ENCODE measurements at places on chromosomes 6 and 20. TPM values are rescaled to one million over a fixed set of nuclear protein-coding genes. Genes with fewer than 3 reads are reported as not detected.

DNA sequence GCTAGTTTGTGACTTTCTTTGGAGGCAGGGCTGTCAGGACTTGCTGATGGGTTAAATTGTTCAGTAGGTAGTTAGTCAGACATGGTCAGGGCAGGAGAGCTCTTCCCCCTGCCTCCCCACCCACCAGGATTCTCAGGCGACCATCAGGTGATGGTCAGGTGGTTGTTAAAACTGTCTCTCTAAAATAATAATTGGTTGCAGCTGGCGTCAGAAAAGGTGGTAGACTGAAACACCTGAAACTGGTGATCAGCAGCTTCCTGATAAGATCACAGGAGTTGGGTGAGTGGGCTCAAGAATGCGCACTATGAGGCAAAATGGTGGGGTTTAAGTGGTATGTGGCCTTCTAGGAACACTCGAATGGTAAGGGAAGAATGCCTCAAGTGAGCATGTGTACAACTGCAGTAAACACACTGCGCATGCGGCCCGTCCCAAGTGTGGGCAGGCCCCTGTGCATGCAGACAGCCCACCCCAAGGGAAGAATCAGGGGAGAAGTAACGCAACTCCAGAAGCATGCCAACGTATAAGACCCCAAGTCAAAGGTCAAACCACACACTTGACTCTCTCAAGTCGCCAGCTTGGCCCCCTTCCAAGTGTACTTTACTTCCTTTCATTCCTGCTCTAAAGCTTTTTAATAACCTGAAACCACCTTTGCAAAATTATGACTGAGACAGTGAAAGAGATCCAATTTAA, 7.9 kb upstream of the BLCAP start:
- DNase-seq: no peak

DNA sequence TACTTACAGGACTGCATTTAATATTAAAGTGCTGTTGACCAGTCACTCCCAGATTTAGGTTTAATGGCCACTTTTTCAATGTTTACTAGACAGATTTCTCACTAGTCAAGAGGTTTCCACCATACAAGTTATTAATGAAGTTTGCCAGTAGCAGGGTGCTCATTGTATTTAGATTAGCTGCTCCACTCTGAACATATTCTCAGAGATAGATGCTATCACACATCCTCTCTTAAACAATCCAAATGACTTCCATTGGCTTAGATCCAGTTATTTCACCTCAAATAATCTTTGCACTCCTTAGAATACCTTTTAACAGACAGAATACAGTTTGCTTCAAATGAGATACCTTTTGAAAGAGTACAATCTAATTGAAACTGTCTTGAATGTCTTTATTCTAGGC, 276.1 kb downstream of the HDGFL1 start:
- DNase-seq: no peak

Gene CLVS2
- not detected for total RNA-seq

DNA sequence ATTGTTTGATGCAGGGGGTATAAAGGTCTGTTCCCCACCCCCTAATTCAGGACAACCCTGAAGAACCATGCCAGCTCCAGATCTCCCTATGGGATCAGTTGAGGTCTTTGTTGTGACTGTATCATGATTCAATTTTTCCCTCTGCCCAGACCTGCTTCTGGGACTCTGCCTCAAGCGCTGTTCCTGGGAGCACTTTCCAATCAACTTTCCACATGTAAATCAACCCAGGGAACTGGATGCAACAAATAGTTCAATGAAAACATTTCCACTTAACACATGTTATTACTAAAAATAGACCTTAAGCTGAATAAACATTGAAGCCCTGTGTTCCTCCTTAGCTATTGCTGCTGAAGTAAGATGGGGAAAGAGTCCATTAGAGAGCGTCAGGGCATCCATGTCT, 139.5 kb downstream of the C6orf58 start:
- DNase-seq: no peak

- peak; percentile 41 for DNase-seq
Measured at GRCh38 chr20:44701118-44701857, 13.9 kb upstream of the CCN5 start.

DNA sequence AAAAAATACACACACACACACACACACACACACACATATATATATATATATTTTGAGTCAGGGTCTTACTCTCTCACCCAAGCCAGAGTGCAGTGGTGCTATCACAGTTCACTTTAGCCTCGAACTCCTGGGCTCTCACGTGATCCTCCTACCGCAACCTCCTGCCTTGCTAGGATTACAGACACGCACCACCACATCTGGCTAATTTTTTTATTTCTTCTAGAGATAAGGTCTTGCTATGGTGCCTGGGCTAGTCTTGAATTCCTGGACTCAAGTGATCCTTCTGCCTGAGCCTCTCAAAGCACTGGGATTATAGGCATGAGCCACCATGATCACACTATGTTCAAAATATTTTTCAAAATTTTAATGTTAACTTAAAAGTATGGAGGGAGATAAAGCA, 43.5 kb downstream of the NUP153 start:
- DNase-seq: no peak

- DNase-seq: peak; percentile 19
Measured at GRCh38 chr20:33291830-33292355, 8.9 kb downstream of the BPIFB1 start.

GRCh38 chr6:7106215-7106751, 1.5 kb upstream of the RREB1 start:
- DNase-seq: no peak

DNA sequence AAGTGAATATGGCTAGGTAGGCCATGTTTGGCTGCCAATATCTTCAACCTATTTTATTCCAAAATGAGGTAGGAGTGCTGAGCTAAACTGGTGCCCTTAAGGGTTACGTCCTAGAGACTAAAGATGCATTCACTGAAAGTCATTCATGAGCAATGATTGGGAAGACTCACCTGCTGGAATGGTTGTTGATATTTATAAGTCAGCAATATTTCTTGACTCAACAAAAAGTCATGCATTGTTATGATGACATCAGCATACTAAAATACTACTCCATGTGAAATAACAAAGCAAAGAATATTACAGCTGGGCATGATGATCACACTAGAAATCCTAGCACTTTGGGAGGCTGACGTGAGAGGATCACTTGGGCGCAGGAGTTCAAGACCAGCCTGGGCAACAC, 17.6 kb upstream of the NUP153 start:
- DNase-seq: no peak

DNA sequence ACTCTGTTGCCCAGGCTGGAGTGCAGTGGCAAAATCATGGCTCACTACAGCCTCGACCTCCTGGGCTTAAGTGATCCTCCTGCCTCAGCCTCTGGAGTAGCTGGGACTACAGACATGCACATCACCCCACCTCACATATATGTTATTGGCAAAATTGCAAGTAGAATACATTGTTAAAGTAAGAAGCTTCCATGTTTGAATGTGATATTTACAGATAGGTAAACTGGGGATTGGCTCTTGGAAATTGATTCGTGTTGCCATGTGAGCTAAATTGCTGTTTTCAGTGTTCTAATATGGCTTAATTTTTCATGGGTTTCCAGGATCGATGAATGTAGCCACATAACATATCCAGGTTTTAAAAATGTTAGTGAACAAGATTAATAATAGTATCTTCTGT, 149.0 kb upstream of the ZNF217 start:
- DNase-seq: no peak

Gene TPMT
- total RNA-seq: 16.6 TPM

- no peak for DNase-seq
Measured at GRCh38 chr20:1870792-1871550, 24.2 kb upstream of the SIRPA start.

GRCh38 chr6:150266963-150267685, 101.7 kb upstream of the IYD start:
- DNase-seq: no peak

DNA sequence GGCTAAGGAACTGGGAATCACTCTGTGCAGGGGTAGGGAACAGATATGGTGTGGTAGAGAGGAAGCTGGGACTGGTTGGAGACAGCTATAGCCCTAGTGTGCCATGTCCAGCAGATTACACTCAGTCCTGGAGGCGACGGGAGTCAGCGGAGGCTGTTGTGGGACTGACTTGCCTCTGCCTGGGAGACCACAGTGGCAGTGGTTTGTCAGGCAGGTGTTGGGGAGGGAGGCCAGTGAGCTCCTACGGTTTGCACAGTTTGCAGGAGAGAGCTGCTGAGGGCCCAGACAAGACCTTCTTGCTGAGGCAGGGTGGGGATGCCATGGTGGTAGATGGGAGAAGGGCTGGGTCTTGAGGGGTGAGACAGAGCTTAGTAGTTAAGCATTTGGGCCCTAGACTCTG, 4.9 kb downstream of the PLCG1 start:
- no peak for DNase-seq

GRCh38 chr6:140572129-140572528, 1197.7 kb upstream of the CITED2 start:
- peak; percentile 88 for DNase-seq

Gene SIRPG
- not detected for total RNA-seq

All from H4 (cell line).